ENCODE measurements at places on chromosomes 13 and 19. TPM values are rescaled to one million over a fixed set of nuclear protein-coding genes. Genes with fewer than 3 reads are reported as not detected.

FUT2 gene
- total RNA-seq: not detected

EPS8L1 gene
- total RNA-seq: not detected

- no peak for DNase-seq
These were observed 140.6 kb downstream of the ZIC5 start for GRCh38 chr13:99830931-99831330.

PSG11 gene
- not detected for total RNA-seq

Data from MG63 (cell line).